Testis (tissue), 5 donors: ENCODE measurements at places on chromosomes 2 and 18.
A peak's percentile ranks its signal among the peaks of the same experiment; 100 is the strongest.

DNA sequence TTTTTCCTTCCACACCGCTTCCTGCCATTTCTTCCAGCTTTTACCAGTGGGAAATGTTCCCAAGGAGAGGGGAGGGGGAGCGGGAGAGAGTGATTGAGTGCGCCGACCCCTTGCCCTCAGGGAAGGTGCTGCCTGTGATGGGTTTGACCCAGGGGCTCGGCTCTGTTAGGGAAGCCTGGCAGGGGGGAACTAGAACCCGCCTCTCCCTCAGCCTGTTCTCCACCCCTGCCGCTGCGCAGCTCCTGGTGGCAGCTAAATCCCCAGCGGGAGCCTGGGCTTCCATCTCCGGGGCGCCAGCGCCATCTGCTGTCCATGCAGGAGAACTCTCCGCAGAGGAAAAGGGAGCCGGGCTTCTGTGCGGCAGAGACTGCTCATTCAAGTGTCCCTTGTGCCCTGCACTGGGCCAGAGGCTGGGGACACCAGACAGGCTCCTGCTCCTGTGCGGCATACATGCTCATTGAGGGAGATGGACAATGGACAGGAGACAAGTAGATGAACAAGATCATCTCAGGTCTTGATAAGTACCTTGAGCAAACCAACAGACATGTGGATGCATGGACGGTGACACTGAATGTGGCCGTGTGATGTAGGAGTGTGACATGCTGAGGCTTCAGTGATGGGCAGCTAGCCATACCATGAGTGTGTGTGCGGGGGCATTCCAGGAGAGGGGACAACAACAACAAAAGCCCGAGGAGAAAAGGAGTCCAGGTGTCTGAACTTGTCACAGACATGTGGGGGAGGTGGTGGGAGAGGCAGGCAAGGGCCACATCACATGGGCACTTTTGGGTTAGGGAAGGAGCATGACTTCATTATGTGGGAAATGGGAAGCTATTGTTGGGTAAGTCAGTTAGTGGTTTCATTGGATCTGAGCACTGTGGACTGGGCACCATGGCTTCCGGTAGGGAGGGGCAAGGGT is 13.3 kb downstream of the CHPF start:
- DNase-seq = peak; percentile 88

DNA sequence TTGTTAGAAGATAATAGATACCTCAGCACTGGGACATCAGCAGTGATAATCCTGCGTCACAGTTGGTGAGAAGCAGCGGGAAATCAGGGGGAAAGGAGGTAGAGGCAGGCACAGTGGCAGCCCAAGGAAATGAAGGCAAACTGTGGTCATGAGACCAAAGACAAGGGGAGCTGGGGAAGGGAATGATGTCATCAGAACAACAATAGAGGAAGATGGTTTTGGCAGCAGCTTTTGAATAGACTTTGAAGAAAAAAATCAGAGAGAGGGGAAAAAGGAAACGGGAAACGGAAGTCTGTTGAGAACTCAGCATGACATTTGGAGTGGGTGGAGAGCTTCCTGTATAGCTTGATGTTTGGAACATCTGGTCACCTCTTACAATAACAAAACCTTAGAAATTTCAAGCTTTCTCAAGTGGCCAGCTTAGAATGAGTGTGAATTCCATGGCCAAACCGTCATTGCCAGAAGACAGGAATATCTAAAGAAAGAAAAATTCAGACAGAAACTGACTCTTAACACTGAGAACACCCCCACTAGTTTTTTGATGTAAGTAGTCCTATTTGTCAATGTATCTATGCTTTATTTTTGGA is 18.4 kb upstream of the YES1 start:
- no peak for DNase-seq

DNA sequence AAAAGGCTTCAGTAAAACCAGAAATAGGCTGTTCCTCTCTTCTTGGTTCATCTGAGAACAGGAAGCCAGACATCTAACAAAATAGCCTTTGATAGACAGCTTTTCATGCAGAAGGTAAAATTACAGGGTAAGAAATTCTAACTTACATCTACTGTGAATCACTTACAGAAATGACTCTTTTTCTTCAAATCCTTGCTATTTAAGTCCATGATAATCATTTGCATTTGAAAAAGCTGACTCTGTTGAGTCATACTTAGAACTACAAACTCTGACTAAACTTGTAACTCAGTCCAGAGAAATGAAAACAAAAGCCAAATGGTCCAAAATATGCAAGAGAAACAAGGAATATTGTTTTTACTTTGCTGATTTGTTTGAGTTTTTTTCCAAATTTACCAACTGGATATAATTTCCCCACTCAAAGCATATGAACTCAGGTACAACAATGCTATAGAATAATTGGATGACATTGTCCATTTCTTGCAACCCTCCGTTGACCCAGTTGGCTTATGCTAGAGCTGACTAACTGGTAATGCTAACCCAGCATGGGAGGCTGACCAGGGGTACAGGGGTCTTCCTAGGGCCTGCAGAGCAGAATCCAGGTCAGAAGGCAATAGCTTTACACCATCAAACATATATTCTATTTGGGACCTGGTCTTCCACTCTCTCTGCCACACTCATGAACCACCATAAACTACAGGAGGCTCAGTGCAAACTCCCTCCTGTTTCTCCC is 18.8 kb upstream of the MREG start:
- DNase-seq = no peak

- no peak for DNase-seq
These were observed 108.1 kb downstream of the EIPR1 start for GRCh38 chr2:3269425-3270094.

DNA sequence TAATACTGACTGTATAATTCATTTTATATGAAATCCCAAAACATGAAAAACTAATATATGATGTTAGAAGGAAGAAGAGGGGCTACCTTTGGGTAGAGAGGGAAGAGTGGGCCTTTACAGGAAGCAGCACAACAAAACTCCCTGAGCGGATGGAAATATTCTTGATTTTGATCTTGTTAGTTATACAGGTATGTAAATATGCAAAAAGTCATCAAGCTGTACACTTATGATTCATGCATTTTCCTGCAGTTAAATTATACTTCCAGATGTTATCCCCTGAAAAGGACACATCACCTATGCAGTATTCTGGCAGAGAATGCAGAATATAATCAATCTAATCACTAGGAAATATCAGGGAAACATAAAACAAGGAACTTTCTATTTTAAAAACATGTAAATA is 249.4 kb upstream of the MGAT5 start:
- DNase-seq = no peak

DNA sequence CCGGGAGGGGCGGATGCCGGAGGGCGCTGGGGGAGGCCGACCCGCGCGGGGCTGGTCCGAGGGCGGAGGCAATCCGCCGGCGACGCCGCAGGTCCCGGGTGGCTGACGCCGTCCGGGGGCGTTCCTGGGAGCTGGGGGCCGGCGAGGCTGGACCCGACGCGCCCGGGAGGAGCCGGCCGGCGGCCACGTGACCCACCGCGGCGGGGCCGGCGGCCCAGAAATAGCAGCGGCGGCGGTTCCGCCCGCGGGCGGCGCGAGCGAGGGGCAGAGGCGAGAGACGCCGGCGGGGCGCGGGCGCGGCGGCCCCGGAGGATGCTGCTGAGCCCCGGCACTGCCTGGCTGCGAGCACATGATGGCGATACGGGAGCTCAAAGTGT is at the start of gene RAB31:
RAB31 (plus strand) TSS at position 245 of the 377 bp plus-strand sequence; CDS start at position 350, 105 bp downstream.
- DNase-seq = peak; percentile 78

DNA sequence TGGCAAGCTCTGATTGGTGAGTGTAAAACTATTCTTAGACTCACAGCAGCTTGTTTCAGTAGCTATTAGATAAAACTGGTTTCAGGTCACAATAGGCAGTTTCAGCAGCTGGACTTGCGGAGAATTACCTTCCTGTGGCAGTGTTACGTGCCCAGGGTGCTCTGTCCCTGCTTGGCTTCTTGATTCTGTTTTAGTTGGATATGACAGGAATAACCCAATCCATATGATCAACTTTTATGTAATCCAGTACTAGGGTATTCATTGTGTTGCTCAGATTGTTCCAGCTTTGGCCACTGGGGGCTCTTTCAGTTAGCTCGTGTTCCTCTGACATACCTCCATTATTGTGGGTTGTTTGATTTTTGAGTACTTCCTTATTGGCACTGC is 43.1 kb downstream of the INPP4A start:
- DNase-seq = no peak

GRCh38 chr2:112048236-112048592 is 6.9 kb upstream of the TMEM87B start:
- DNase-seq = no peak

GRCh38 chr18:8813611-8814010 is 108.3 kb downstream of the MTCL1 start:
- DNase-seq = no peak

GRCh38 chr2:40363231-40363630 is 88.7 kb downstream of the SLC8A1 start:
- DNase-seq = no peak

DNA sequence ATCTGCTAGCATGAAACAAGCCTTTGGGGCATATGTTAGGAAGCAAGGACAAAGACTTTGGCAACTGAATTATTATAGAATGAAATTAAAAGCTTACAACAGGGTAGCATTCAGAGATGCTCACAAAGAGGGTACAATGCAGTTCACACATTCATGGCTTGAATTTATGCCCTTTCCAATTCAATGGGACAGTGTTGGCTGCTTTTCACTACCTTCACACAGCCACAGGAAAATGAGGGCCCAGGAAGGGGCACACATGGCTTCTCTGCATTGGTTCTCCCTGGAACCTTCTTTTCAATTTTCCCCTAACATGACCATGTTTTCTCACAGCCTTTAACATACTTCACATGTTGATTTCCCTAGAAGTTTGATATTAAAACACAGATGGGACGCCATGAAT is 978.1 kb downstream of the TMEM182 start:
- DNase-seq = no peak

DNA sequence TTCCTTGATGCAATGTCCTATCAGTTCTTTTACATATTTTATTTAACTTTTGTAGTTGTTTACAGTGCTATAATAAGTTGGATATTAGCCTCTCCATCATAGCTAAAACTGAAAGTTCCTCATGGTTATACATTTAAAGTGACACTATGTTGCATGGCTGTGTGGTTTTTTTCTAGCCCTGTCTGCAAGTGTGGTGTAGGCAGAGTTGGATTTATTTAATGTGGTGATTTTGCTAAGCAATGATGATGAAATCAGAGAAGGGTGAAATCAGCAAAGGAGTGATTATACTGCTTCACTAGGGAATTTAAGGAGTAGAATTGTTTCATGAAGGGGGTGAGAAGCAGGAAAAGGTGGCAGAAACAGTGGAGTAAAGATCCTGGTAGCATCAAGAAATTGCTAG is 18.3 kb upstream of the ENOSF1 start:
- DNase-seq = no peak

GRCh38 chr2:210268281-210268680 is 43.0 kb upstream of the ACADL start:
- DNase-seq = no peak

- DNase-seq = no peak
These were observed 5.5 kb downstream of the SIX3 start for GRCh38 chr2:44947028-44947375.

GRCh38 chr18:21083017-21083416 is 28.6 kb downstream of the ROCK1 start:
- DNase-seq = no peak

DNA sequence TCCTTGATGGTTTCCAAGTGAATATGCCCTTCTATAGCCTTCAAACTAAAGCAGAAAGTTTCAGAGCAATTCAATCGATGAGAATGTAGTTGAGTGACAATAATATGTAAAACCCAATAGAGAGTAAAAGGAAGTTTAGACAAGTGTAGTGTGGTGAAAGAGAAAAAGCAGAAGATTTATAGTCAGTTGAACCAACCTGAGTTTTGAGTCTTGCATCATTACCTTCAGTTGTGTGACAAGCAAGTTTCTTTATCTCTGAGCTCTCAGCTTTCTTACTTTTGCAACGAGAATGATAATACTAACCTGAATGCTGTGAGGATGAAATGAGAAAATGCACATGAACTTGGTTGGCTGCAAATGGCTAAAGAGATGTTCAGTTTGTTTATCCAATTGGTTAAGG is 40.6 kb upstream of the TMEM247 start:
- DNase-seq = no peak

DNA sequence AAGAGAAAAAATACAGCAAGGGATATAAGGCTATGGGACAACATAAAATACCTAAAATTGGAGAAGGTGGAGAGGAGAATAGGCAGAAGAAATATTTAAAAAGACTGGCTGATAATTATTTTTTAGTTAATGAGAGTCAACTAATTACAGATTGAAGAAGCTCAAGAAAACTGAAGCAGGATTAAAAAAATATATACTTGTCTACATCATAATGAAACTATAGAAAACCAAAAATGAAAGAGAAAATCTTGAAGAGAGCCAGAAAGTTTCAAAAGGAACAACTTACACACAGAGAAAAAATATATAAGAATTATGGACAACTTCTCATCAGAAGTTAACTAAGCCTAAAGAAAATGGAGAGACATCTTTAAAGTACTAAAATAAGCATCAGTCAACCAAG is 62.9 kb upstream of the APCDD1 start:
- DNase-seq = no peak

GRCh38 chr2:9812945-9813311 is 30.3 kb upstream of the TAF1B start:
- DNase-seq = no peak
